ENCODE measurements at places on chromosomes 12 and 14.
A peak's percentile ranks its signal among the peaks of the same experiment; 100 is the strongest.

GRCh38 chr12:116694653-116695463, 43.0 kb downstream of the SPRING1 start:
- DNase-seq: no peak

GRCh38 chr12:43252585-43252984, 299.4 kb downstream of the ADAMTS20 start:
- no peak for DNase-seq

- no peak for DNase-seq
Measured at GRCh38 chr14:68279777-68280233, 460.2 kb downstream of the RAD51B start.

DNA sequence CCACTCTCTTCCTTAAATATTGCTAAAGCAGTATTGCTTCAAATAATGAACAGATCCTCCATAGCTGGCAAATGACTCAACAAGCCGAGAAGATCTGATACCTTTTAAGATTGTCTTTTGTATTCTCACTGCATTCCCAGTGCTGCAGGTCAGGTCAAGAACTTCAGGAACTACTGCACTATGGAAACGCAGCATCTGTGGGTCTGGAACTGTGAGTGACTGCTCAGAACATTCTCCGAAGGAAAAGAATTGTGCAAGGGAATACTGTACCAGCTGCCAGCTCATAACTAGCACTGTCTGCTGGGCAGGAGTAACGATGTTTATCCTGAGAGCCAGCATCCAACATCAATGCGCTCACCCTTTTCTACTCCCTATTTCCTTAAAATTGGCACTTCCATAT, 348.0 kb upstream of the SOX5 start:
- no peak for DNase-seq

DNA sequence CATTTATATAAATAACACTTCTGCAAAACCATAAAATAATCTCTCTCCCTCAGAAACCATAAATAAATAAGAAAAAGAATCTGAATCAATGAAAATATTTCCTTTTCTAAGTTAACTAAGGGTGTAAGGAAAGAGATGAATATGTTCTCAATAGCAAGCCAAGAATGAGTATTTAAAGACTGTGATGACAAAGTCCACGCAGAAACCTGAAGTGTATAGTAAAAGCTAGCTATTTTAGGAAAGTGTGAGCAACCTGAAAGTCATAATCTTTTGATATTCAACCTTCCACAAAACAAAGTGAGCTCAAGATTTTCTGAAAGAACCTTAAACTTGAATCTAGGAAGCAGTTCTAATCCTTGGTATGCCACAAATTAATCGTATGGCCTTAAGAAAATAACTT, 15.9 kb downstream of the EIF2S3B start:
- no peak for DNase-seq

DNA sequence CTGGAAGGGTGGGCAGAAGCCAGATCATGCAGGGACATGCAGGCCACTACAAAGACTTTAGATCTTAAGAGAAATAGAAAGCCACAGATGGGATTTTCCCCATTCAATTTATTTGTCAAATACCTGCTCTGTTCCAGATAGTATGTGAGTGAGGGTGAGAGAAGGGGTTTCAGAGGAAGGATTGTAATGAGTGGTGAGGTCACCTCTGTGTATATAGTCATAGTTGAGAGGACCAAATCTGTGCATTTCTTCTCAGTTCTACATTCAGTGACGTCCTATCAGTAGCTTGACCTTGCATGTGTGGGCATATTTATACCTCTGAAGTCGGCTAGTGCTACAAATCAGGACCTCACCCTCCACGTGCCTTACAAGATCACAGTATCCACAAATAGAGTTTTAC, 31.2 kb upstream of the RBM19 start:
- no peak for DNase-seq

DNA sequence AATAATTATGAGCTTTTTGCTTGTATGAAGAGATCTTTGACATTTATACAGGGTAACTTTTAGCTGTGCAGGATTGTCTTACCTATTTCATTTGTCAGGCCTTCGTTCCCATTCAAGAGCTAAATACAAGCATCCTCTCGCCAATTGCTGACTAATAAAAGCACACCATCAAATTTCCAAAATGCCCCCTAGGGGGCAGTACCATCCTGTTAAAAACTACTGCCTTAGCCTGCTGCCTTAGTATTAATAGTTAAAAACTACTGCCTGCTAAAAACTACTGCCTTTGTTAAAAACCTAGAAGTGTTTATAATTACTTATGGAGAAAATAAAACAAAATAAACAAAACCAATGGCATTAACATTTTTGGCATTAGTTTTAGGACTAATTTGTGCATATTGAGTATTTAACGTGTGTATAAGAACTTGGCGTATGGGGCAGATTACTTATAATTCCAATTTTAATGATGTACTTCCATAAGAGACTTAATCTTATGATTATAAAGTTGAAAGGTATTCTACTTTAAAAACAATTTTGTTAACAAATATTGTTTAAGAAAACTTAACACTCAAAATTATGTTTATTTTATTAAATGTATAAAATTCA, 3.0 kb upstream of the IFI27L2 start:
- DNase-seq: peak; percentile 53

DNA sequence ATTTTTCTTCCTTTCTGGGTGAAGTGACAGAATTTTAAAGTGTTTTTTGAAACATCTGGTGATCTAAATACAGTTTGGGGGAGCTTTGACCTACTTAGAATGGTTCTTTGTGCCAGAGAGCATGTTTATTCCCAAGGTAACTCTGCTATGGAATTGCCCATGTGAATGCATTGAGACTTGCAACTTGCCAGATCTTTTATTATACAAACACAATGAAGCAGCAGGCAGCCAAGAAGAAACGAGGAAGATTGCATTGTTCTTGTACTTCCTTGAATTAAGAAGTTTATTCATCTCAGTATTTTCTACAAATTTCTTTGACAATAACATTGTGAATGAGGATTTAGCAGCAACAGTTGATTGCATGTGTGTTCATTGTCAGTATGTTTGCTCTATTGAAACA, 55.5 kb downstream of the FGD4 start:
- DNase-seq: no peak

DNA sequence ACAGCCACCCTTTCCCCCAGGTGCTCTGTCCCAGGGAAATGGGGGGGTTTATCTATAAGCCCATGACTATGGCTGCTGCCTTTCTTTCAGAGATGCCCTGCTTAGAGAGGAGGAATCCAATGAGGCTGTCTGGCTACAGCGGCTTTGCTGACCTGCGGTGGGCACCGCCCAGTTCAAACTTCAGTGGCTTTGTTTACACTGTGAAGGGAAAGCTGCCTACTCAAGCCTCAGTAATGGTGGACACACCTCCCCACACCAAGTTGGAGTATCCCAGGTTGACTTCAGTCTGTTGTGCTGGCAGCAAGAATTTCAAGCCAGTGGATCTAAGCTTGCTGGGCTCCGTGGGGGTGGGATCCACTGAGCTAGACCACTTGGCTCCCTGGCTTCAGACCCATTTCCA, 869.2 kb downstream of the SLC6A15 start:
- DNase-seq: no peak

DNA sequence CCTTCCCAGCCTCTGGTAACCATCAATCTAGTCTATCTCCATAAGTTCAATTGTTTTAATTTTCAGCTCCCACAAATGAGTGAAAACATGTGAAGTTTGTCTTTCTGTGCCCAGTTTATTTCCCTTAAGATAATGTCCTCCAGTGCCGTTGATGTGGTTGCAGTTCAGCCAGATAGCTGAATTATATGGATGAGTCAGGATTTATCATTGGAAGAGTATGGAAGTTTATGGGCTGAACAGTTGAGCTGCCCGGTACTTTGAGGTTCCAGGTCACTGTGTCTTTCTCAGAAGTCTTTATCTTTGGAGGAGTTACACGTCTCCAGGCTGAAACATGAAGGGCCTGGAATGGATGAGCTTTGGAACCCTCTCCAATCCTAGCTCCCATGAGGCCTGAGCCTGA, 120.1 kb downstream of the ASCL4 start:
- DNase-seq: no peak

GRCh38 chr14:66281036-66281776, 205.0 kb upstream of the CCDC196 start:
- DNase-seq: no peak

- no peak for DNase-seq
Measured at GRCh38 chr12:100672075-100672592, 98.7 kb downstream of the GAS2L3 start.

DNA sequence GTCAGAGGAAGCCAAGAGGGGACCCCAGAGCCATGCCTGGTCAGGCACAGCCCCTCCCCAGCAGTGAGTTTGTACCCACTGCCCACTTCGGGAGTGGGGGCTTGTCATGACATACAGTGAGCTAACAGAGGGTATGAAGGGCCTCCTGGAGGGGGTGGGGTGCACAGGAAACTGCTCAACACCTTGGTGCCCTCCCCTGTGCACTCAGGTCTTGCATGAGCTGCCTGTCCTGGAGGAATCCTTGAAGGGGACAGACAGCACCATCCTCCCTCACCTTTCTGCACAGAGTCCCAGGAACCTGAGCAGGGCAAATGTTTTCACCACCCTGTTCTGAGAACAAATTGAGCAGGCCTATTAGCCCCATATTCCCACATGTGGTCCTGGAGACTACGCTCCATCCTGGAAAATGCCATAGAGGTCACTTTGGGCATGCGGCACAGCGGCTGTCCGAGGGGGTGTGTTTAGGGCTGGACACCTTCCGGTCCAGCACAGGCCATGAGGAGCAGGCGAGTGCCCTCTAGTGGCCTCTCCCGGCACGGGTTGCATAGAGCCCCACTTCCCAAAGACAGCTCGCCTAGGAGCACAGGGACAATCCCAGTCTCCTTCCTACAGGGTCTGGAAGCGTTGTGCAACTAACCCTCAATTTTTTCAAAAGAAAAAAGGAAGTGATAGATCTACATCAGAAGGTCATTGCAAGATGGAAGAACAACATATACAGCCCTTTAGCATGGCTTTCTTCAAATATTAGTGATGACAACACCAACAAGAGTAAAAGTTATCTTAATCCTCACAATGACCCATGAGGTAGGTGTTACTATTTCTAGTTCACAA, 31.9 kb upstream of the ZFP36L1 start:
- DNase-seq: no peak

- DNase-seq: no peak
Measured at GRCh38 chr14:100664231-100664630, 62.5 kb upstream of the DLK1 start.

- no peak for DNase-seq
Measured at GRCh38 chr14:95096476-95096875, 60.9 kb downstream of the DICER1 start.

- DNase-seq: no peak
Measured at GRCh38 chr12:109741970-109742703, 28.5 kb downstream of the FAM222A start.

Data from activated CD4-positive, alpha-beta T cell treated with anti-CD3 and anti-CD28 coated beads, Interleukin-2, amount 50 U/mL, for 4 hours (primary cell).